ENCODE measurements at places on chromosomes 5 and 9.

DNA sequence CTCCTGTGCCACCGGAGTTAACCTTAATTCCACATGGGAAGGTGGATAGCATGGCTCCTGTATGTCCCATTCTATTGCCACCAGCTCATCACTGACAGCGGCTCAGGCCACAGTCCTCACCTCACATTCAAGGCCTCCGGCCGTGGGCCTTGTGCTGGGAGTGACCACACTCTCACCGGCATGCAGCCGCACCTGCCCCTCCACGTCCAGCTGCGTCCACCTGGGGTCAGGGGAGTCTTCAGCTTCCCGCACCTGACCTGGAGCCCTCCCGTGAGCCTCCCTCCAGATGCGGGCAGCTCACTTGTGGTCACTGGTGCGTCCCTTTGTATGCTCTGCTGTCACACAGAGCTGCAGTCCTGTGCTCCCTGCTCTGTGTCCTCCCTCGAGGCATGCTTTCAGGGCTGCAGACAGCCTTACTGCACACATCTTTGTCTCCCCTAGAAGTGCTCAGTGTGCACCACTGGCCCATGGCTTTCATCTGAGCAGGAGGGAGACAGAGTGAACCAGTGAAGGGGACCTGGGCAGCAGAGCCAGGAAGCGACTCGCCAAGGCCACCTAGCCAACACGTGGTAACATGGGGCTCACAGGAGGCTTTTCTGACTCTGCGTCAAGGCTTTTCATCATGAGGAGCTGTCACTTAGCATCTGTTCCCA is 210.1 kb downstream of the ERCC6L2 start:
- DNase-seq, result no peak

DNA sequence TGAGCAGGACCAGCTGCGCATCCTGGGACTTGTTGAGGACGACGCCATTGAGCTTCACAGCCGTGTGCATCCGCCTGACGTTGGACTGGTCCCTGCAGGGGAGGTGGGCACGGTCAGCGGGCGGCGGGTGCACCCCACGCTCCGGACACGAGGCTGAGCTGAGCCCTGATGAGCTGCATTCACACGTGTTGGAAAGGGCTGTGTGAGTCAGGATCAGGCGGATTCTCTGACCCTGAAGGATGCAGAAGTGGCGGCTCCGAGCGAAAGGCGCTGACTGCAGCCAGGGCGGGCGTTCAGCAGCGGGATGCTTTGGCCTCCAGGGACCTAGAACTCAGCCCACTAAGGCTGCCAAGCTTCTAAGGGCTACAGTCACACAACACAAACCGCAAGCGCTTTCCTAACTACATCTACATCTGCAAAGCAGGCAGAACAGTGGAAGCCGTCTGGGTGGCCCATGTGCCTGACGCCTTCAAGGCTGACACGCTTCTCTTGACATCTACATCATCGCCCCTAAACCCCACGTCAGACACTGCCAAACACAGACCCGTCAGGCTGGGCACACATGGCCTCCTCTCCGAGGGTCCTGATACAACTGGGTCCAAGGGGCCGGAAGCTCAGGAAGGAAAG is 44.9 kb downstream of the NKD2 start:
- no peak for DNase-seq

GRCh38 chr5:178632285-178632684 is 5.4 kb upstream of the CLK4 start:
- no peak for DNase-seq

GRCh38 chr9:126480813-126481212 is 132.9 kb upstream of the LMX1B start:
- no peak for DNase-seq

DNA sequence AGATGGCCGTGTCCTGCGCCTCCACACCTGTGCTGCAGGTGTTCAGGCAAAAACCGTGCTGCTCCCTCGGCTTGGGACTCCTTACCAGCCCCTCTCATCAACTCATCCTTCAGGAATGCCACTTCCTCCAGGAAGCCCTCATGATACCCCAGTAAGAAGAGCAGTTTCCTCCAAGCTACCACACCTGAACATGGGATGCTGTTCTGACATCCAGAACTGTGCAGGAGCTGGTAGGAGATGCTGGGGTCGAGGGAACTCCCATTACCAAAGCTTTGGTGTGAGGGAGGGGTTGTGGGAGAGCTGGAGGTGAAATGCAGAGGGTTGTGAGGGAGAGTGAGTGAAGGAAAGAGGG is 18.9 kb downstream of the CARD19 start:
- no peak for DNase-seq

Measured in activated T-helper 1 cell treated with anti-CD3 and anti-CD28 coated beads, Interleukin-2, amount 50 U/mL, for 16 hours (primary cell).